ENCODE measurements at places on chromosomes 4 and X. TPM values are rescaled to one million over a fixed set of nuclear protein-coding genes. Genes with fewer than 3 reads are reported as not detected.

- H3K27me3 ChIP-seq: no peaks in the 10 kb centered on the region
- no peak for DNase-seq
- H3K36me3 ChIP-seq: no peaks in the 10 kb centered on the region
- no peak overlapping the region for H3K4me3 ChIP-seq
- no peaks in the 10 kb centered on the region for H3K4me1 ChIP-seq
Observed at GRCh38 chr4:128385683-128386304, 98.2 kb upstream of the PGRMC2 start.

- no peaks in the 10 kb centered on the region for H3K4me1 ChIP-seq
- DNase-seq: no peak
- no peaks in the 10 kb centered on the region for H3K27me3 ChIP-seq
- no peak overlapping the region for H3K27ac ChIP-seq
Observed at GRCh38 chr4:48879561-48880442, 26.8 kb downstream of the OCIAD2 start.

DNA sequence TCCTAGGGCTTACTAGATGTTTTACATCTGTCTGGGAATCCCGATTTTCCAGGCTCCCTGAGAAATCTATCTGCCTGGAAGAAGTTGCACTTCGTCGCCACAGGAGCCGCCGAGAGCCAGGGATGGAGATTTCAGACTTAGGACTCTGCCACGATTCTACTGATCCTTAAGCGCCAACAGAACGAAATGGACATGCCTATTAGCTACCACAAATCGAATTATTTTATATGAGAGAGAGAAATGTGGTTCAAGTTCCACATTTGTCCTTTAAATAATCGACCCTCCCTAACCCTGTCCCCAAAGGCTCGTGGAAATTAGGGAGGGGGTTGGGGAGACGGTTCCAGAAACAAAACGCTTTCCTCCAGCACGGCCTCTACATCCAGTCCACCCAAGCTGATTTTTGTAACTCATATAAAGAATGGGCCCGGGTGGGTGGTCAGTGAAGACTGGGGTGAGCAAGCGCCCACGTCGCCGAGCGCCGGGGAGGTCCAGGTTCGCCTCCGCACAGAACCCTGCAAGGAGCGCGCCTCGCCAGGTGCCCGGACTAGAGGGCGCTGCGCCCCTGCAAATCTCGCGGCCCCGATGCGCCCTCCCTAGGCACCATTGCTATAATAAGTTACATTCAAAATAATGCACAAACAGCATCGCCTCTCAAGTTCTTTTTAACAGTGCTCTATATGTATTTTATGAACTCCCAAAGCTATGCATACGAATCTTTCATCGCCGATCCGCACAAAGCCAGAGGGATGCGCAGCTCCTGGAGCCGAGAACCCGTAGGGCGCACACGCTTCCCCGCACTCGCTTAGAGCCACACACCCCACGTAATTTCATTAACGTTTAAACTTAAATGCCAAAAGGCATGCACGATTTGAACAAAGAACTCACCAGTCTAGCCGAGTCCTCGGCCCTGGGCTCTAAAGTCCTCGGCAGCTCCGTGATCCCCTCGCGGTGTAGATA lies 2.1 kb upstream of the FAT1 start:
- H3K36me3 ChIP-seq: no peaks in the 10 kb centered on the region
- peaks cover 3% of the 10 kb centered on the region for H3K4me1 ChIP-seq
- H3K4me3 ChIP-seq: no peak overlapping the region
- H3K27me3 ChIP-seq: peaks cover 64% of the 10 kb centered on the region
- DNase-seq: no peak

- no peak overlapping the region for H3K27ac ChIP-seq
- no peak for DNase-seq
- H3K4me3 ChIP-seq: no peak overlapping the region
- no peaks in the 10 kb centered on the region for H3K4me1 ChIP-seq
Observed at GRCh38 chr4:77905651-77906263, 43.1 kb downstream of the MRPL1 start.

DNA sequence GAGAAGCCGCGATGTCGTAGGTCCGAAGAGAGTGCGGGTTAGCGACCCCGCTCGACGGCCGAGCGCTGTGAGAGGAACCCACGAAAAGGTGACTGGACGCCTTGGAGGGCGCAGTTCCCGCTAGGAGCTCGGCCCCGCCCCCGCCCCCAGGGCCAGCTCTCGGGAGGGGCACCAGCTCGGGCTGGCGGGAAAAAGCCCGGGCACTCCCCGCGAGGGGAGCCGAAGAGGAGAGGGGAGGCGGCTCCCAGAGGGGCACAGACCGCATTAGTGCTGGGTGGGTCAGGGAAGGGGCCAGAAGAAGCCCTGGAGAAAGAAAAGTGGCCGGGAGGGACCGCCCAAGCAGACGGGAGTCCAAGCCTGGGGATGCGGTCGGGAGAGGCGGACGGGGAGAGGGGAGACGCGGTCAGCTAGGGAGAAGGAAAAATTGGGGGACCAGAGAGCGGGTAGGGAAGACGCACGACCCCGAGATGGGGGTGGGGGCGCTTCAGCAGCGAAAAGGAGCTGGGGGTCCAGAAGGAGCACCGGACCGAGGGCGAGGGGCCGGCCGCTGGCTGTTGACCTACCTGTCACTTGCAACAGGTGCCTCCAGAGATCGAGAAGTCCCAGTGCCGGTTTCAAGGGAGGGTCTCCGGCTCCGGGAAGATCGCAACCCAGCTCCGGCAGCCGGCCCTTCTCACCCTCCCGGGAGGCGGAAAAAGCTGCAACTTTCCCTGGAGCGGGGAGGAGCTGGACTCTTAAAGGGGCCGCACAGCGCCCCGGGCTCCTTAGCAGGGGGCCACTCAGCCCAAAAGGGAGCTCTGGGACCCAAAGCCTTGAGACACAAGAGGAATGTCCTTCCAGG lies at the start of gene SYTL4:
Gene SYTL4, minus strand, starts transcription at position 681 of the 841 bp plus-strand sequence. CDS start 30,084 bp downstream, outside the sequence.
- no peak within 1 kb of the TSS for H3K27ac ChIP-seq
- H3K4me3 ChIP-seq: peak within 1 kb of the TSS; percentile 20
- DNase-seq: no peak
- H3K27me3 ChIP-seq: peaks cover 9% of the 10 kb centered on the region

DNA sequence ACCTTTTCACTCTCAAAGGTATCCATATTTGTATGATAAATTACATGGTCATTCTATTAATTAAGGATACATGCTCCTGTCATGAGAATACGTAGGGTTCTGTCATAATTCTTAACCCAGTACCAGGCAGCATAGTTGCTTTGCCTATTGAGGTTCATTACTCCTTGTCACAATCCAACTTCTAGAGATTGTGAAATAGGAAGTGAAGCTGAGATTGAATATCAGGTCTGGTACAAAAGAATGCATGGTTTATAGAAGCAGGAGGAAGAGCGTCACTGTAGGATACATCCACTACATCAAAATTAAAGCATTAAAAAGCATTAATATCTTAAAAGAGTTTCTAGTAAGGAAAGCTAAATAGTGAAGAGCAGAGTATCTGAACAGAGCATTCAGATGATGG lies 647.0 kb downstream of the IQCM start:
- H3K4me1 ChIP-seq: no peaks in the 10 kb centered on the region
- DNase-seq: no peak
- no peak overlapping the region for H3K27ac ChIP-seq
- H3K27me3 ChIP-seq: no peaks in the 10 kb centered on the region

DNA sequence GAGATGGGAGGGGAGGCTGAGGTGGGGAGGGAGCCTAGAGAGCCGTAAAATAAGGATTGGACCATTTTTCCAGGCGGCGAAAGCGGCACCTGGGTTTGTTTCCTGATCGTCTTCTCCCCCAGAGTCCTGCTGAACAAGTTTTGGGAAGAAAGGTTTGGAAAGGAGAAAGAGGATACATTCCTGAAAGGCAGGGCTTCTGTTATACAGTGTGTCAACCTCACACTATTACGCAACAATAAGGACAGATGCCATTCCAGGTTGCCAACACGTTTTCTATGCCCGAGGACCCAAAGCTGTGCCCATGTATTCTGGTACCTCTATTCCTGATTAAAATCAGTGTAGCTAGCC lies 658 bp downstream of the SCOC start:
- H3K36me3 ChIP-seq: no peaks in the 10 kb centered on the region
- H3K4me1 ChIP-seq: peaks cover 14% of the 10 kb centered on the region
- no peak for DNase-seq
- no peaks in the 10 kb centered on the region for H3K27me3 ChIP-seq
- peak overlapping the region; percentile 94 for H3K4me3 ChIP-seq

DNA sequence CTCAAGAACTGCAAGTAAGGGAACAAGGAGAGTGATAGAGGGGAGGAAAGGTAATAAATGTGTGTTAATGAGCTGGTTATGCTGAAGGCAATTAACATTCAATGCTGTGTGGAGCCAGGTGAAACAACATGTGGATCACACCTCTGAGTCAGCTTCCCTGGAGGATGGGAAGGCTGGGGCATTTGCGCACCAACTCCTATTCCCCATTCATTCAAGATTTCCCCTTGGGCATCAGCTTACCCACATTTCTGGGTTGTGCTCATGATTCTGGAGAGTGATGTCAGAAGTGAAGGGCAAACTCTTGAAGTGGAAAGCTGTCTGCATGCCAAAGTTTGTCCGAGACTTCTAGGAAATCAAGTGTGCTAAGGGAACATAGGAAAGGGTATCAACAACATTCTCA lies 461.4 kb downstream of the MID1IP1 start:
- no peak for DNase-seq
- H3K4me1 ChIP-seq: no peaks in the 10 kb centered on the region
- no peaks in the 10 kb centered on the region for H3K27me3 ChIP-seq
- no peak overlapping the region for H3K27ac ChIP-seq

GRCh38 chr4:80112236-80112635 lies 39.2 kb upstream of the ANTXR2 start:
- no peak overlapping the region for H3K27ac ChIP-seq
- no peaks in the 10 kb centered on the region for H3K4me1 ChIP-seq
- no peaks in the 10 kb centered on the region for H3K36me3 ChIP-seq
- H3K27me3 ChIP-seq: no peaks in the 10 kb centered on the region
- DNase-seq: no peak

- H3K4me3 ChIP-seq: no peak overlapping the region
- H3K27ac ChIP-seq: no peak overlapping the region
- DNase-seq: no peak
- H3K36me3 ChIP-seq: peaks cover 81% of the 10 kb centered on the region
- peaks cover 30% of the 10 kb centered on the region for H3K4me1 ChIP-seq
Observed at GRCh38 chr4:102601586-102602227, 100.5 kb downstream of the NFKB1 start.

CPEB2 gene
- total RNA-seq: 26.4 TPM

GAGE12H gene
- not detected for total RNA-seq

USO1 gene
- total RNA-seq: 10.5 TPM

ADAMTS3 gene
- total RNA-seq: not detected

GSX2 gene
- total RNA-seq: not detected

FGG gene
- not detected for total RNA-seq
